Heart right ventricle (tissue), 16 donors: ENCODE measurements at places on chromosomes 3 and 15. TPM values are rescaled to one million over a fixed set of nuclear protein-coding genes. Genes with fewer than 3 reads are reported as not detected.

DNA sequence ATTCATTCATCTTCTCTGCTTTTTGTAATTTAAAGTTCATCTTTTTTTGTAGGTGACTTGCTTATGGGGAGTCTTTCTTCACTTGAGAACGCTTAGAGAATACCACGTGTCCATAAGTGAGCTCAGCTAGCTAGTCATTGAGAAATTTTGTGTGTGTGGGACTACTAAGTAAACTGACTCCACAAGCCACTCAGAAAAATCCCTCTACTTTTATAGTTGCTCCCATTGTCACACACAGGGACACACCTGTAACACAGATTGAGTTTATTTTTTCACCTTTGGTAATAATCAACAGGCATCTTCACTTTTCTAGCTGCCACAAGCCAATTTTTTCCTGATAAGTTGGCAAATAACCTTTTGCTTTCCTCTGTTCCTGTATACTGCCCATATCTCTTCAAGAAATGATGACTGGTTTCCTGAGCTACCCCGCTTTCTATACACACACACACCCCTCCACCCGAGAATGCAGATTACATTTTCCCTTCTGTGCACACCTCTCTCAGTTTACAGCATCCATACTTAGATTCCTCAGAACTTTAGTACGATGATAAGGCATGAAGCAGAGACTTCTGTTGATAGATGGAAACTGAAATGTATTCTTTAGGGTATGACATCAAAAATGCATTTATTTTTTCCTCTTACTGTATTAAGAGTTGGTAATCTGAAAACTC is 4.6 kb downstream of the TSC22D2 start:
- DNase-seq, result no peak

- DNase-seq, result no peak
These were observed 388.1 kb downstream of the TBC1D5 start for GRCh38 chr3:17354341-17354740.

DNA sequence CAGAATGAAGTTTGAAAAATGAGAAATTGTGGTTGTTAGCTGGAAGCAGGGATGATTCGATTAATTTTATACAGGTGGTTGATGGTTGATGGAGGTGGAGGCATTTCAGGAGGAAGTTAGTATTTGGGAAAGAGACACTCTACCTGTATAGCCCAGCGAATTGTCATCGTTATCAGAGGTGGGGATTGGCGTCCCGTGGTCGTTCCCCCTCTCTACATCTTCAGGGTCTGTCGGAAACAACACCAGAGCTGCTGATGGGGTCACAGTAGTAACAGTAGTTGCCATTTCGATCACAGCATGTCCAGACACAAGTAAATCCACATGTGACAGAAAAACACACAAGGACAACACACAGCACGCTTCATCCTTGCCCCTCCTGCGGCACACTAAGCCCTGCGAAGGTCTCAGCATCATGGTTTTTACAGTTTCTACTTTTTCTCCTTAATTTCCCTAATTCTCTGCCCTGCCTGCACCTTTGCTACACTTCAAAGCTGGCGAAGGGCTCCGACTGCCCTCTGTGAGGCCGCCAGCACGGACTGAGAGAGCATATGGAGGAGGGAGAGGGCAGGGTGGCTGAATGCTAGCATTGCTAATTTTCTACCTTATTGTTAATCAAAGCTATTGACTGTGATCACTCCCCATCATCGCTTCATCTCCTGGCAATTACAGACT is 642.3 kb downstream of the ROBO1 start:
- no peak for DNase-seq

- DNase-seq, result no peak
These were observed 83.3 kb upstream of the SLITRK3 start for GRCh38 chr3:165279471-165279870.

- DNase-seq, result no peak
These were observed 24.1 kb downstream of the ZNF80 start for GRCh38 chr3:114213292-114213626.

MUC13 gene
- polyA plus RNA-seq, result 0.03 TPM

DNA sequence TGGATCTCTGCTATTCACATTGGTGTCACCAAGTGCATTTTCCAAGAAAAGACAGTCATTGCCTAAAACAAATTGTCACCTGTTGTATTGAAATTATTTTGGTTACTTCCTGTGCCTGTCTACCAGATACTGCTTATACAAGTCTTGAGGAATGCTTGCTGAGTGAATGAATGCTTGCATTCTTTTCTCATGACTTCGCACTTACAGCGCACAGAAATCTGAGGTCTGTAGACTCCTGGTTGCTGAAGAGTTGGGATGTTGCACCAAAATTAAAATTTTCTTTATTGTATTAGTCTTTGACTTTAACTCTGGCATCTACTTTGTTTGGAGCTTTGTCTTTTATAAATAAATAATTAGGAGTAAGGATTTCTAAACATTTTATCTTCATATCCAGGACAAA is 28.4 kb downstream of the SH3GL3 start:
- DNase-seq, result no peak

GRCh38 chr3:101963902-101964362 is 114.6 kb downstream of the NFKBIZ start:
- DNase-seq, result no peak

DNA sequence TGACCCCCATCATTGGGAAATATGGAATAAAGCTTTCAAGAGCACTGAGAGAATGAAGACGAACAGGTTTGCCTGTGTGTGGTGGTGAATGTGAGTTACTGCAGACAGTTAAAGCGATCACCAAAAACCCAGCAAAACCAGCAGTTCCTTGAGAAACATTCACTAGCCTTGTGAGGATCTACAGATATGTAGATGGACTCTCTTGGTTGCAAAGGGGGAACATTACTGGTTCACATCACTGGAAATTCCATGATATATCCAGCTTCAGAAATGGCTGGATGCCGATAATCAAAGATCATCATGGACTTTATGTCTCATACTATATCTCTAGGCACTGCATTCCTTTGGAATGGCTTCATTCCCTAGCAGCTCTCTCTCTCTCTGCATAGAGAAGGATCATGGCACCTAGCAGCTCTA is 10.2 kb upstream of the HERC1 start:
- DNase-seq, result no peak

- DNase-seq, result no peak
These were observed 769 bp downstream of the SSUH2 start for GRCh38 chr3:8643693-8644365.

DNA sequence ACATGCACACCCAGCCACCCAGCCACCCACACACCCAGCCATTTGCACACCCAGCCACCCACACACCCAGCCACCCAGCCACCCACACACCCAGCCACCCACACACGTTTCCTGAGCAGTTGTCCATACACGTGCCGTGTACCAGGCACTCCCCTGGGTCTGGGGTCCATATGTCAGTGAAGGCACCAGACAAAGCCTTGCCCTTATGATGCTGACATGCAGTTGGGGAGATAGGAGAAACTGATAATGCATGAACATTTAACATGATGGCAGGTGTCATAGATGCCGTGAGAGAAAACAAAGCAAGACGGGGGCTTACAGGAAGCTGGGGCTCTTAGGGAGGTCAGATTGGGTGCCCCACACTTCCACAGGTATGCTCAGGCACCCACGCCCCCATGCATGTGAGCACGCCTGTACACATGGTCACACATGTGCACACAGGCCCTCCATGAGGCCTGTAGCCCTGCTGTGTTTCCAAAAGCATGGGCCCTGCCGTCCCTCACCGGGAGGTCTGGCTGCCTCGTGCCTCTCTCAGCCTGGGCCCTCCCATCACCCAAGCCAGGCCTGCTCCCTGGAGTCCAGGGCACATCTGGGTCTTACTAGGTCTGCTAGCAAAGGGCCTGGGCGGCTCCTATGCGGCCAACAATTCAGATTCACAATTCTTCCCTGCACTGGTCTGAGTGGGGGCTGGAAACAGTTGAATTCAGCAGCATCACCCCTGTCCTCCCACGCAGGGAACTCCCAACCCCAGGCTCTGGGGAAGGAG is 3.6 kb upstream of the DNAJB8 start:
- DNase-seq, result no peak
